ENCODE measurements at places on chromosomes 11 and 22.

- DNase-seq: no peak
Observed at GRCh38 chr22:30822216-30823014, 127.7 kb downstream of the OSBP2 start.

DNA sequence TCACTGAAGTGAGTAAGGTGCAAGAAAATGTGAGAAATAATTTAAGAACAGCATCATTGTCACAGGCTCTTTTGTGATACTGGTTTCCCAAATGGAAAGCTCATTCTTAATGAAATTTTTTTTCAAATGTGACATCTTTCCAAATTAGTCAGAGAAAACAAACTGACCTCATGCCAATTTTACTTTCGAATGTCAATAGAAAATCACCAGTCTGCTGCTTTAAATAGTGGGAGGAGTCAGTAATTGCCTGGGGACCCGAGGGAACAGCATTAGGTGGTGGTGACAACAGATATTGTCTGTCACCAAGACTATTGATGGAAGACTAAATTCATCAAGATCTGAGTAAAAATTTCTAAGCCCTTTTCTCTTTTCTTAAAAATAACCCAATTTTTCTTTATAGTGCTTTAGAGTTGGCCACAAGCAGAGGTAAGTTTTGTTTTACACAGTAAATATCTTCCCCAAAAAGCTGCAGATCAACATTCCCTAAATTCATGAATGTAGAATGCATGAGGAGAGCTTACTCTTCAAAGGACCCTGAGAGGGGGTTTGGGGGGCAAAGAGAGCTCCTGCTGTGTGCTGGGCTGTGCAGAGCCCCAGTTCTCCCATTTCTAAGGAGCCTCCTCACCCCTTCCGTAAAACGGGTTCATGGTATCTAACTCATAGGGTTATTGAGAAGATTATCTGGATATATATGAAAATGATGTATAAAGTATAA is 95.1 kb downstream of the PIWIL4 start:
- DNase-seq: no peak

- no peak for DNase-seq
Observed at GRCh38 chr22:20399866-20400605, 6.1 kb downstream of the ZNF74 start.

DNA sequence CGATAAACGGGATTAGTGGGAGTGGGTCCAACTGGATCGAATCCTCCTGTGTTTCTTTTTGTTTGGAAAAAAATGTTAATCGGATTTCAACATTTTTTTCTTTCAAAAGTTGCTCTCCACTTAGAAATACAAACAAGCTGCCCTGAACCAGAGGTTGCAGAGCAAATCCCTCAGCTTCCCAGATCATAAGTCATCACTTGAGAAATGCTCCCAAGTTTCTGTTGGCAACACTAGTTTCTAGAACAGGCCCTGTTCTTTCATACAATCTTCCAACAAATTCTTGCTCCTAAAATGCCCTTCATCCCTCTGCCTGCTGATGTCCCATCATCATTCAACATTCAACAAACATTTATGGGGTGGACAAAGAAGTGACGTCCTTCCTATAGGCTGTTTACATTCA is 1.3 kb upstream of the MLC1 start:
- no peak for DNase-seq

DNA sequence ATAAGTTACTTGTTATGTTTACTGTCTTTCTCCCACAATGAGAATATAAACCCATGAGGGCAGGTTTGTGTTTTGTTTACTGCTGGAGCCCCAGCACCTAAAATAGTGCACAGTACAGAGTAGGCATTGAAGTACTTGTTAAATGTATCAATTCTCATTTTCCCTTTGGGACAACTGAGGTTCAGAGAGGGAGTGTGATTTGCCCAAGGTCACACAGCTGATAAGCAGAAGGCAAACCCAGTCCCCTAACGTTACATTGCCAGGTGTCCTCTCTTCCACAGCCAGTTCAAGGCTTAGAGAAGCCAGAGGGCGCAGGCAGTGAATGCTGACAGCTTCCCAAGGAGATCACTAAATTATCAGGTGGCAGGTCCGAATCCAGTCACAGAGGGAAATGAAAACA is 16.8 kb downstream of the ZMAT5 start:
- no peak for DNase-seq

DNA sequence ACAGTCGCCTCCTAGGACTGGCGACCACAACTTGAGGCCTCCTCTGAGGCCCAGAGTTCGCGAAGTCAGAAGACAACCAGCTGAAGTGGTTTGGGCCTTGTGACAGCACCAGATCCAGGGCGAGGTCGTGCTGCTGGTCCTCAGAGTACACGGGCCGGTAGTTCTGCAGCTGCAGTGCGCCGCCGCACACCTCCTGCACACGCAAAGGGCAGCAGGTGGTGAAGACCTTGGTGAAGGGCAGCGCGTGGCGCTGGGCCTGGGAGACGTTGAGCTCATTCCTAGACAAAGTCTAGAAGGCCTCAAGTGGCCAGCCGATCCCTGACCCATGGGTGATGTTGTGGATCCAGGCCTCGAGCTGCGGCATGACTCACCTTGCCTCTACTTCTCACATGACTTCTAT is 18.2 kb downstream of the CD3E start:
- DNase-seq: no peak

DNA sequence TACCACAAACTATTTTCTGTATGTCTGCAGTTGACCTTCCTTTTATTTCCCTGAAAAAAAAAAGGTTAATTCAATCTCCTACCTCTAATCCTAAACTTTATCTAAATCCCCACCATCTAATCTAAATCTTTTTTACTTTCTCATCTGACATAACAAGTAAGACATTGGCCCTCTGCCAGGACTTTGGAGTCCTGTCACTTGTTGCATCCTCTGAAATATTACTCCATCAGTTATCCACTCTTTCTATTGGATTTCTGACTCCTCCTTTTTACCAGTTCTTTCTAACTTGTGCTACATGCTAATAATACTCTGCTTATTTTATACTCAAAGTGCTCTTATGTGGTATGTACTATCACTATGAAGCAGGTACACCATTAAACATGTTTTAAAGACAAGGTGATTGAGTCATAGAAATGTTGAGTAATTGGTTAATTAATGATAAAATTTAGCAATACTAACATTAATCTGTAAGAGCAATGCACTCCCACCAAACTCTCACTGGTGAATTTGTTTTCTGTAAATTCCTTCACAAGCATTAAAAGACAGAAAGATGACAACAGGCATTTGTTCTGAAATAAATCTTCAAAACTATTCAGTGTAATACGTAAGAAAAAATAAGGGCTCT is 914.2 kb upstream of the RAG2 start:
- no peak for DNase-seq

DNA sequence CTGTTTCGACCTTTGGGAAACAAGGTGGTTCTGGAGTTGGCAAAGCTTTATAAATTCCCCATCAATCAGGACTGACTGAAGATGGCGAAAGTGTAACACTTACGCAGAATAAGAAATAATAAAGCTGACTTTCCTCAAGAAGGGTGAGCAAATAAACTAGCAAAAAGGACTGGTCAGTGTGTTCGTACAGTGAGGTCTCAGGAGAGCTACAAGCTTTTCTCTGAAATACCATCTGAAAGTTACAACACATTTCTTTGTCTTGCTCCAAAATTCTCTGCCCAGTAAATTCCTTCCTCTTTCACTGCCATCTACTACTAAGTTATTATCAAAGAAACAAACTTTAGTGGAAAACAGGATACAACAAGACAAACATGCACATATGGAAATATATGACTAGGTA is 13.4 kb downstream of the PITPNB start:
- no peak for DNase-seq

DNA sequence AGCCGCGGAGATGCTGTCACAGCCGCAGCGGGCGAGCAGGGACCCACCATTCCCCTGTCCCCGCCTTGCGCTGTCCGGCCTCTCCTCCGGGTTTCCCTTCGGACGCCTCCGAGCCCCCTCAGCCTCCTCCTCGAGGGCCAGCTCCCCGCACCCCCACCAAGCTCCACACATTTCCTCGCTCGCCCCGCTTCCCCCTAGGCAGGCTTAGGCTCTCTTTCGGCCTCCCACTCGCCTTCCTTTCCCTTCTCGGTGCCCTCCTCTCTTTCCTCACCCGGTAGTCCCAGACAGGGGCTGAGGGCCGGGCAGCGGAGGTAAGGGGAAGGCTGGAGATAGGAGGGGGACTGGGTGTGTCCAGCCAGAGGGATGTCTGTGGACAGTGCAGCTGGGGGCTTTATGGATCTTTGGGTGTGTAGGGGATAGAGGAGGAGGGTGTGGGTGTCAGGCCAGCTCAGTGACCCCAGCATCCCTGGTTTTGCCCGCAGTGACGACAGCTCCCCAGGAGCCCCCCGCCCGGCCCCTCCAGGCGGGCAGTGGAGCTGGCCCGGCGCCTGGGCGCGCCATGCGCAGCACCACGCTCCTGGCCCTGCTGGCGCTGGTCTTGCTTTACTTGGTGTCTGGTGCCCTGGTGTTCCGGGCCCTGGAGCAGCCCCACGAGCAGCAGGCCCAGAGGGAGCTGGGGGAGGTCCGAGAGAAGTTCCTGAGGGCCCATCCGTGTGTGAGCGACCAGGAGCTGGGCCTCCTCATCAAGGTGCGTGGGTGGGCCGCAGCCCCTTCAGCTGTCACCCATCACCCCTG is 1.6 kb downstream of the KCNK4 start:
- no peak for DNase-seq

DNA sequence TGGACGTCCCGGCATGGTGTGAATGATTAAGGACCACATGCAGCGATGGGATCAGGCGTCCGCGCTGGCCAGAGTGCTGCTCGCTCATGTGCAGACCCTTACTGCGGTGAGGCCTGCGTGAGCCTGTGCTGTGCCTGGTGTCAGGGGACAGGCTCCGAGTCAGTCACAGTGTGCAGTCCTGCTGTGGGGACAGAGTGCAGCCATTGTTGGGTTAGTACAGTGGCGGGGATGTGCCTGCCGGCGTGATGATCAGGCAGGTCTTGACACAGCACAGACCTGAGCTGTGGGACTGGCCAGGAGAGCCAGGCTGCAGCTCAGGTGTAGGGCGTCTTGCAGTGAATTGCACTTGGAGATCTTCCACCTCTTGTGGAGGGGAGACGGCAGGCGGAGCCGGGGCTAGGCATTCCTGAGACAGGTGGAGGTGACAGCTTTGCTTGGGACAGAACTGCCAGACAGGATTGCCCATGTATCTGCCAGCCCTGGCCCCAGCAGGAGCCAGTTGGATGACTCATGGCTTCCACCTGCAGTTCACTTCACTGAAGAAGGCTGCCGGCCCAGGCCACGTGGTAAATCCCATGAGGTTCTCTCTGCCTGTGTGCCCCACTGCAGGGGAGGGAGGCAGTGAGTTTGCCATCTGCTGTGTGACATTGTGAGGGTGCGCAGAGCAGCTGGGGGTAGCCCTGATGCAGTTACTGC is 17.3 kb downstream of the TRMU start:
- DNase-seq: no peak

GRCh38 chr11:82996966-82997606 is 74.6 kb downstream of the RAB30 start:
- DNase-seq: no peak

GRCh38 chr22:45843986-45844385 is 133.0 kb downstream of the WNT7B start:
- DNase-seq: no peak
